Activated B cell treated with CpG ODN at 0.5 μM for 24 hours (primary cell): ENCODE measurements at places on chromosomes 7 and 10. TPM values are rescaled to one million over a fixed set of nuclear protein-coding genes. Genes with fewer than 3 reads are reported as not detected.

GRCh38 chr7:118324790-118325449 lies 100.4 kb downstream of the ANKRD7 start:
- DNase-seq, result no peak

DNA sequence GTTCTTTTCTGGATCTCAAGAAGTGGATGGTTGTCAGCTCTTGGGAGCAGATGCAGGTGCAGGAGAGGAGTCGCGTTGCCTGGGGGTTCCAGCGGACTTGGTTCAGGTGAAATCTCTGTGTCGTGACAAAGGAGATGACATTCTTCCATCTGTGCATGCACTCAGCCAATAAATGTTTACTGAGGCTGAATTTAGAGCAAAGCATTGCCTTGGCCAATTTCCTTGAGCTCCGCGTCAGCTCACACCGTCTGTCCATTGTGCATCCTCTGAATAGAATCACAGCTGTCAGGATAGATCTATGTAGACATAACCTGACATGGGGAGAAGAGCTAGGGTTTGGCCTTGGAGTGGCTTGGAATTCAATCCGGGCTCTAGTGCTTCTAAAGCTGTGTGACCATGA lies 343.7 kb downstream of the GLRX3 start:
- no peak for DNase-seq

- DNase-seq, result no peak
These were observed 6.7 kb upstream of the OTUD1 start for GRCh38 chr10:23432166-23432565.

Gene TMEM213
- total RNA-seq, result not detected in 2 replicates

Gene SEMA3A
- total RNA-seq, result not detected in 2 replicates

Gene TACR2
- not detected in 2 replicates for total RNA-seq

Gene AGMO
- total RNA-seq, result not detected in 2 replicates
